ENCODE measurements at places on chromosomes 7 and 10.

GRCh38 chr7:10038351-10038750 lies 935.3 kb upstream of the PHF14 start:
- DNase-seq: no peak

GRCh38 chr10:86333826-86334487 lies 32.6 kb downstream of the GRID1 start:
- no peak for DNase-seq

DNA sequence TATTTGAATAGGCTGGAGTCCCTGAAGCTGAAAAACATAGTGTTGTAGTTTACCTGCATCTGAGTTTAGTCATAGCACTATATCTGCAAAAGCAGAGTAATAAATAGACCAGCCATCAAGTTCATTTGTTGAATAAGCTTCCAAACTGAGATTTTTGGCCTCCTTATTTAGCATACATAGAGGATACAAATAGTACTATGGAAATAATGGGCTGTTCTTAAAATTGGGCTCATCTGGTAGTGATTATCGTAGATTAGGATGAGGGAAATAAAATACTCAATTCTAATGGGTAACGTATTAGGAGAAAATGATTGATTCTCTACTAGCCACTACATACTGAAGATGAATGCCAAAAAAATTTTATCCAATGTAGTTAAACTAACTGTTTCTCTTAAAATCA lies 41.4 kb upstream of the TMEM196 start:
- no peak for DNase-seq

- no peak for DNase-seq
Measured at GRCh38 chr7:79855172-79855571, 279.5 kb upstream of the GNAI1 start.

DNA sequence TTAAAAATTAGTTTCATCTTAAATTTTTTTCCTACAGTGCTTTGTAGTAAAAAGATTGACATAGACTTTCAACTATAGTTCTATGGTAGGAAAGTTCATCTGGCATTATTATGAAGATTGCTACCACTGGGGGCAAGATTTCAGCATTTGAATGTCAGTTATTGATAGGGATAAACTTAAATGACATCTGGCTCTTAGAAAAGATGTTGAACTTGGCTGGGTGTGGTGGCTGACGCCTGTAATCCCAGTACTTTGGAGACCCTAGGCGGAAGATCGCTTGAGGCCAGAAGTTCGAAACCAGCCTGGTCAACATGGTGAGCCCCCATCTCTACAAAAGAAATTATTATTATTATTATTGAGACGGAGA lies 1.4 kb upstream of the TRA2A start:
- DNase-seq: no peak

DNA sequence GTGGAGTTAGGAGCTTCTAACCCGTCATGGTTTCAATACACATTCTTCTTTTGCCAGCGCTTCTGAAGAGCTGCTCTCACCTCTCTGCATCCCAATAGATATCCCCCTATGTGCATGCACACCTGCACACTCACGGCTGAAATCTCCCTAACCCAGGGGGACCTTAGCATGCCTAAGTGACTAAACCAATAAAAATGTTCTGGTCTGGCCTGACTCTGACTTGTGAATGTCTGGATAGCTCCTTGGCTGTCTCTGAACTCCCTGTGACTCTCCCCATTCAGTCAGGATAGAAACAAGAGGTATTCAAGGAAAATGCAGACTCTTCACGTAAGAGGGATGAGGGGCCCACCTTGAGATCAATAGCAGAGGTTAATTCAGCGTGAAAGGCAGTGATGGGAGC lies 22.4 kb downstream of the PRSS2 start:
- DNase-seq: no peak

DNA sequence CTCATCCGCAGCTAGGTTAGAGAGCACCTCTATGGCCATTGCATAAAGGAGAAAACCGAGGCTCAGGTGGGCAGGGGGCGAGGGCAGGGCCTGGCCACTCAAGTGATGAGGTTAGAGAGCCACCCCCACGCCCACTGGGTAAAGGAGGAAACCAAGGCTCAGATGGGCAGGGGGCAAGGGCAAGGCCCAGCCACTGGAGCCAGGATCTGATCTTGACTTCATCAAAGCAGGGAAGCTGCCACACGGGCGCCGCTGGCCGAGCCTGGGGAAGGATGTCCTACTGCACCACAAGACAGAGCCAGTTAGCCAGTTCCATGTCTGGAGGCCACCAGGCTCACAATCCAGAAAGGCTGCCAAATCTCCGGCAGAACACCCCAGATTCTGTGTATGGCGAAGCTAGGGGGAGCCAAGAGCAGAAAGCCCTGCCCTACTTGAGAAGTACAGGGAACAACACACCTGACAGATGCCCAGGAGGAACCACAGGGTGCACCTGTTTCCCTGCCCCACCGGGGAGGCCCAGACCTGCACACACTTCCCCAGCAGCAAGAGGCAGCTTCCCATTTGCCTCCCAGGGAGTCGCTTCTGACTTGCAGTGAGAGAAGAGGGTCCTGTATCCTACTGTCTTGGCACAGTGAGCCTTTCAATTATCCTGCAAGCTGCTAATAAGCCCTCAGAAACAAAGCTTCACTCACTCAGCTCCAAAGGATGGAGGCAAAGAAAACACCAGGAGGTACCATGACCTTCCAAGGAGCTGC lies 101.9 kb downstream of the TNS3 start:
- no peak for DNase-seq

GRCh38 chr7:158534598-158534997 lies 53.0 kb downstream of the PTPRN2 start:
- DNase-seq: no peak

GRCh38 chr7:51045319-51046102 lies 262.8 kb upstream of the GRB10 start:
- peak; percentile 8 for DNase-seq

- DNase-seq: no peak
Measured at GRCh38 chr7:78185149-78185745, 386.7 kb downstream of the PHTF2 start.

DNA sequence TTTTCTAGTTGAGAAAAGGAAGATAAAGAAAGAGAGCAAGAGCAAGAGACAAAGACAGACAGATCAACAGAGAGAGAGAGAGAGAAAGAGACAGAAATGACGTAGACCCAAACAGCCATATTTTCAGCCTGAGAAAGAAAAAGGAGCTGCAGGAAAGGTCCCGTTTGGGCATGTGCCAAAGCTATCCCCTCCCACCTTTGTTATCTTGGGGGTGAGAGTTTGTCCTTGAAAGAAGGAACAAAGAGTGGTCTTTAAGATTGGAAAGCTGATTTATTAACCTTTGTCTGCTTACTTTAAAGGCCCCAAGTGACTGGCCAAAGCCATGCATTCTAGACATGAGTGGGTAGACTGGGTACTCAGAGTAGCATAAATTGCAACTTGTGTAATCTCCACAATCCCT lies 98.2 kb downstream of the AOAH start:
- DNase-seq: no peak

All from HS-27A (cell line).